ENCODE measurements at places on chromosomes 6 and 20.

DNA sequence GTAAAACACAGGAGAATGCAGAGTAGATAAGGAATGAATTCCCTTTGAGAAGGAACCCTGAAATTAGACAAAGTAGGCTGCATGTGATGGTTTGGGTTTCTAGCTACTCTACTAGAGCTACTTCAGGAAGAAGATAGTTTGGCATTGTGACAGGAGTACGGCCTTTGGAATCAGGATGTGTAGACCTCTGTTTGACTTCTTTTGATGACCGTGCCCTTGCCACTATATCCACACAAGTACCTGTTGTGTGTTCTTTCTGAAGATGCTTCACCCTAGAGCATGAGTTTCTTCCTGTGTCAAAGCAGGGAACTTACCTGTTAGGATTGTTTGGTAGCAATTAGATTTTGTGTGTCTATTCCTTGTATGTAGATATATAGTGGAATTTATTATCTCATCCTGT is 41.7 kb downstream of the CD2AP start:
- DNase-seq: no peak

DNA sequence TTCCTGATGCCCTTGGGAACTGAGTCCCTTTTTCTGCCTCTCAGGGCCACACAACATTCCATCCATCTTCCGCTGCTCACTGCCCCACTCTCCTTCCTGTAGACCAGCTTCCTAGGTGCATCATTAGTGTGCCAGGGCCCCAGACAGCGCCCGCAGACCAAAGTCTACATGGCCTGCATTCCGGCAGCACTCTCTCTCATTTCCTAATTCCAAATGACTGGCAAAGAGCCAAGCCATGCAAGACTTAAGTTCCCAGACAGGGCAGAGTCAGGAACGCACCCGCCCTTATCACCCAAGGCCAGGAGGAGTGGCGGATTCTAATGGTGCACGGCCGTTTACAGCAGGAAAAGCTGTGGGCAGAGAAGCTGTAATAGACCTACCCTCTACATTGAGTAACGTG is 159.8 kb upstream of the ARID1B start:
- no peak for DNase-seq

DNA sequence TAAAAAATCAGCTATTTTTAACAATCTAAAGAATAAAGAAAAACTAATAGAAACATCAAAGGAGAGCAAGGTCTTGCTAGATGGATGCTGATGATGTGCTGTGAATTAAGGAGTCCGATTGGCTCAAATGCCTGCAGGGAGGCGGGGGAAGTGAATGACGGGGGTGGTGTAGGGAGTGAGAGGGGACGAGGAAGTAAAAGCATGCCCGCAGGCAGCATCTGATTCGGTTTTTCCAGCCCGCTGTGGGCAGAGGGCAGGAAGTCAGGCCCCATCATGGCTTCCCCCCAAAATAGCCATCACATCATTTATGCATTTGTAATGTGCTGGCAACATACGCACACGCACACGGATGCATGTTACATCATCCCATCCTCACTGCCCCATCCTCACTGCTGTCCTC is 10.3 kb downstream of the RSPO4 start:
- DNase-seq: no peak

DNA sequence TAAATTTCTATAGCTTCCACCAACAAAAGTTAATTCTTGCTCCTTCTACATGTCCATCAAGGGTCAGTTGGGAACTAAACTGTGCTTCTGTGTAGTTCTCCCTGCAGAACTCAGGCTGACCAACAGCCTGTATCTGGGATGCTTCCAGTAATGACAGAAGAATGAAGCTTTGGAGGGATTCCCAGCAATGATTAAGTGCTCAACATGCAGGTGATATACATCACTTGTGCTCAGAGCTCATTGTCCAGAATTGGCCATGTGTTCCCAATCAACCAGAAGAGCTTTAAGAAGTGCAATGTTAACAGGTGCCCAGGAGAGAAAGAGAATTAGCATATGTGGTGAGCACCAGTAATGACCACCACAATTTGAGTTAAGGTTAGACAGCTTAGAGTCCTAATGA is 37.4 kb upstream of the SNRPB2 start:
- no peak for DNase-seq

- DNase-seq: no peak
Measured at GRCh38 chr6:133487174-133487573, 246.0 kb downstream of the EYA4 start.

DNA sequence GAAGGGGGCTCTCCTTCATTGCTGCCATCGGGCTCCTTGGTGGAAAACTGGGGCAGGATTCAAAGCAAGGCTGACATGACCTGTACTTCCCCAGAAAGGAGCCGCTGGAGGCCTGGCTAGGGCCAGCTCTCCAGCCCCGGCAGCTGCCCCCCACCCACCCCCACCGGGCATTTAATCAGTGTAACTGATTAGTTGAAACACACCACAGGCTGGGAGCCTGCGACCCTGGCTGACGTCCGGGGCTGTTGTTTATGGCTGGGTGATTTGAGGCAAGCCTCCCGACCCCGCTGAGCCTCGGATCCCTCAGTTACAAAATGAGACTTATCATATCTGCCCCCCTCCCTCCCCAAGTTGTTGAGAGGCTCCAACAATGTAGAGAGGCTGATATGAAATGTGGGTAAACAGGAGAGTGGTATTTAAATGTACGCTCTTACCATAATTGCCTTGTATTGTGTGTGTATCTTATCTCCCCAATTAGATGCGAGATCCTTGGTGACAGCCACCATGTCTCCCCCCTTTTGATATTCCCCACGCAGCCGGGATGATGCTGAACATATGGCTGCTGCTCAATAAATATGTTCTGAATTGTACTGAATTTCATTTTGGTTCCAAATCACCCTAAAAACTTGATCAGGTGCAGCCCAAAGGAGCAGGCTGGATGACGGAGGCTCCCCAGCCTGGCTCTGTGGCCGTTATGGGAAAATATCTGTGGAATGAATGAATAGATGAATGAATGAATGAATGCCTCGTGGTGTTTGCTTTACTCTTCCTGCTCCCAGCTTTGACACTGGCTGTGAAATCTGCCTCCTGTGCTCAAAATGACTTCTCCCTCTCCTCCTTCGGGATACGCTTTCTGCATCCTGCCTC is 31.8 kb upstream of the APCDD1L start:
- DNase-seq: no peak

DNA sequence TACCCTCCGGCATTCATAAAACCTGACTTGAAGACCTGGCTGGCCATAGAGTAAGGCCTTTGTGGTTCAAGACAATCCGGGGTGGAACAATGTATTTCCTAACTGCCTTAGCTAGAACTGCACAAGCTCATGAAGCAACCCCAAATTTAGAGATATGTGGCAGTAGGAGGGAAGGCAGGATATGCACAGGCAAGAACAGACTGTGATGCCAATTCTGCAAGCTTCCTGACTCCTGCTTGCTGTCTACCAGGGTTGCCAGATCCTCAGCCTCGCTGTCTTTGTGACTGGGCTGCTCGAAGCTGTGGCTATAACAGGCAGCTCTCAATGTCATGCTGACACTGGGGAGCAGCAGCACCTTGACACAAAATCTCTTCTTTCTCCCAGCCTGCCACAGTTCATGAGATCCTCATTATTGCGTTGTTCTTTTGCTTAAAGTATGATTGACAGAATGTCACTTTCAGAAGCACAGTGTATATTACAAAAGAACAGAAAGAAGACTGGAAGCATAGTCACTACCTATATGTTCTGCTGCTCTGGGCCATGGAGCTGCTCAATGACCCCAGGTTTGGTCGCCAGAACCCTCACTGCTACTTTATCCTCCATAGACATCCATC is 18.3 kb upstream of the SHLD1 start:
- no peak for DNase-seq
